Esophagus squamous epithelium (tissue), 5 donors: ENCODE measurements at places on chromosomes 4 and X. TPM values are rescaled to one million over a fixed set of nuclear protein-coding genes. Genes with fewer than 3 reads are reported as not detected.
A peak's percentile ranks its signal among the peaks of the same experiment; 100 is the strongest.

DNA sequence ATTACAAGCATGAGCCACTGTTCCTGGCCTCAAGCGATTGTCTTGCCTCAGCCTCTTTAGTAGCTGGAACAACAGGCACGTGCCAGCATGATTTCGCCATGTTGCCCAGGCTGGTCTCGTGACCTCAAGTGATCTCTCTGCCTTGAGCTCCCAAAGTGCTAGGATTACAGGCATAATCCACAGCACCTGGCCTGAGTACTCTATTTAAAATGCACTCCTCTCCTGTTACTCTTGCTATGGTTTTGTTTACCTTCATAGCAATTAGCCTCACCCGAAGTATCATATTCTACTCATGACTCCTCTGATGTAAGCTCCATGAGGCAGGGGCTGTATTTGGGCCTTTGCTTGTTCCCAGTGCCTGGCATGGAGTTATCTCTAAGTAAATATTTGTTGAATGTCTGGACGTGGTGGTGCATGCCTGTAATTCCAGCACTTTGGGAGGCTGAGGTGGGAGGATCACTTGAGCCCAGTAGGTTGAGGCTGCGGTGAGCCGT, 92.5 kb upstream of the SLC34A2 start:
- DNase-seq = no peak

- DNase-seq = no peak
Observed at GRCh38 chr4:146833530-146833929, 112.1 kb downstream of the TTC29 start.

GRCh38 chr4:24912252-24913118, at the start of gene CCDC149:
TSS of gene CCDC149 (minus strand) at chr4:24913042. CDS start at chr4:24912864, 178 bp downstream.
- DNase-seq = no peak

HSFX2 gene
- not detected for total RNA-seq

GRCh38 chr4:14967982-14968381, 34.3 kb upstream of the CPEB2 start:
- no peak for DNase-seq

DNA sequence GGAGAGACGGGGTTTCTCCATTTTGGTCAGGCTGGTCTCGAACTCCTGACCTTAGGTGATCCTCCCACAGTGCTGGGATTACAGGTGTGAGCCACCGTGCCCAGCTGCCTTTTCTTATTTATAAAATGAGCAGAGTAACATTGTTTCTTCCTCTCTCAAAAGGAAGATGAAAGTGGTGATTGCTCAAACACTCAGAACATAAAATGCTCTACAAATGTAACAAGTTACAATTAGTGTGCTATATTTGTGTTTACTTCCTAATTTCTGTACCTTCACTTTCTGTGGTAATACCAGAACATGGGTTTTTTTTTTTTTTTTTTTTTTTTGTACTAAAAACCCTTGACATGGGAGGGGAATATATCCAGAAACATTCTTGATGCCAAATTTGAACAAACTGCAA, 197.9 kb downstream of the MGST2 start:
- no peak for DNase-seq

GRCh38 chrX:41314881-41315280, 19.1 kb upstream of the DDX3X start:
- DNase-seq = no peak

GRCh38 chrX:48919360-48919841, 577 bp upstream of the PIM2 start:
- DNase-seq = no peak

GPR119 gene
- not detected for total RNA-seq

- DNase-seq = no peak
Observed at GRCh38 chr4:181597766-181598165, 645.4 kb upstream of the TENM3 start.

CXCL1 gene
- 9.5 TPM for total RNA-seq

- DNase-seq = peak; percentile 4
Observed at GRCh38 chr4:137531986-137532868, at the start of gene PCDH18. TSS of gene PCDH18 (minus strand) at chr4:137532494. CDS start at chr4:137532088, 406 bp downstream.

CT47B1 gene
- total RNA-seq = not detected

GRCh38 chr4:780716-781492, 45.0 kb downstream of the CPLX1 start:
- no peak for DNase-seq
